Ammon's horn (tissue), 1 donor: ENCODE measurements at places on chromosomes 2 and 18.

- DNase-seq, result no peak
Measured at GRCh38 chr2:218859988-218860831, 605 bp downstream of the WNT6 start.

DNA sequence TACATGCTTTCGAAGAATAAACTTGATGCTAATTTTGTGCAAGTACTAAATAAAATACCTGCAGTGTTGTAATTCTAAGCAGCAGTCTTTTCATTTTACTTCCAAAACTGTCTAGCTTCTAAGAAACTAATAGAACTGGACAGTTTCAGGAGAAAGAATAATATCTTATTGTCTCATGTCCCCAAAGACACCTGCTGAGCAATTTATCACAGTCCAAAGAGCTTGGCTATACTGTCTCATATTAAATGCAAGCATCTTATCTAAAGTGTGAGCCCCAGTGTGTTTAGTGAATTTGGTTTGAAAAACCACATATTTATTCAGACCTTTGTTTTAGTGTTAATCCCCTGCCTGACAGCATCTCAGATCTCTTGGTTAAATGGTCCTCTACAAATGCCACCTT, 374.3 kb downstream of the TMX3 start:
- DNase-seq, result no peak

DNA sequence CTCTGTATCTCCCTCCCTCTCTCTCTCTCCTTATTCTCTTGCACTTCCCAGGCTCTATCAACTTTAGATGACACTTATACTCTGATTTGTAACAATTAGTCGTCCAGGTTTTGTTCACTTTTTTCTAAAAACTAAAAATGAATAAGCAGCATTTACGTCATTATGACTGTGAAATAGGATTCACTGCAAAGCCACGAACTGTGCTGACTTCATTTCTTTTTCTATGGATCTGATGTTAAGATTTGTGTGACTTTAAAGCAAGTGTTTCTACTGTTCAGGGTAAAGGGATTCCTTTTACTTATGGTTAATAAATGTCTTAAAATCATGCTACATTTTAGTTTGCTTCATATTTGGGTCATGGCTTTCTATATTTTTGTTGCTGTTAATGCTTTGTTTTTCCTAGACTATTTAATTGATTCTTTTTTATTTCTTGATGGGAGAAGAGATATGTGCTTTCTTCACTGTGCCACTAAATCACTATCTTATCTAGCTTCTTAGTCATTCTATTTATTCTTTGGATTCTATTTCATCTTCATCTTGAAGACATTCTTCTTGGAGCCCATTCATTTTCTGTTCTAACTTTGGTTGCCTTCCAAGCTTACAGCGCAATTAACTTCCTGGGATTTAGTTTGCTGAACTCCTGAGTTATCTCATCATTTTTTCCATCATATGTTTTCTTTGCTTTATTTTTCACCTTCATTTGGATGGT, 480.4 kb upstream of the TRIB2 start:
- DNase-seq, result no peak

- DNase-seq, result no peak
Measured at GRCh38 chr18:12312976-12313375, 4.9 kb downstream of the TUBB6 start.

DNA sequence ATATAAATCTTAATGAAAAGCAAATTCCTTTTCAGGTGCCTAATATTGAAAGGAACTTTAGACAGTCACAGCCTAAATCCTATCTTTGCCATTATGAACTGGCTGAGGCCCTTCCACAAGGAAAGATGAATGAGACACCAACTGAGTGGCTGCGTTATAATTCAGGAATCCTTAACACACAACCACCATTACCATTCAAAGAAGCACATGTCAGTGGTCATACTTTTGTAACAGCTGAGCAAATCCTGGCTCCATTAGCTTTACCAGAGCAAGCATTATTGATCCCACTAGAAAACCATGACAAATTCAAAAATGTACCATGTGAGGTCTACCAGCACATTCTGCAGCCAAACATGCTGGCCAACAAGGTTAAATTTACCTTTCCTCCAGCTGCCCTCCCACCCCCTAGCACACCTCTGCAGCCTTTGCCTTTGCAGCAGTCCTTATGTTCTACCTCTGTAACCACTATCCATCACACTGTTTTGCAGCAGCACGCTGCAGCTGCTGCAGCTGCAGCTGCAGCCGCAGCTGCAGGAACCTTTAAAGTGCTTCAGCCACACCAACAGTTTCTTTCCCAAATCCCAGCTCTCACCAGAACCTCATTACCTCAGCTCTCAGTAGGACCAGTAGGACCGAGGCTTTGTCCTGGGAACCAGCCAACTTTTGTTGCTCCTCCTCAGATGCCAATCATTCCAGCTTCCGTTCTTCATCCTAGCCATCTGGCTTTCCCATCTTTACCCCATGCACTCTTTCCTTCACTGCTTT, 340.1 kb downstream of the ZNF804A start:
- DNase-seq, result no peak

DNA sequence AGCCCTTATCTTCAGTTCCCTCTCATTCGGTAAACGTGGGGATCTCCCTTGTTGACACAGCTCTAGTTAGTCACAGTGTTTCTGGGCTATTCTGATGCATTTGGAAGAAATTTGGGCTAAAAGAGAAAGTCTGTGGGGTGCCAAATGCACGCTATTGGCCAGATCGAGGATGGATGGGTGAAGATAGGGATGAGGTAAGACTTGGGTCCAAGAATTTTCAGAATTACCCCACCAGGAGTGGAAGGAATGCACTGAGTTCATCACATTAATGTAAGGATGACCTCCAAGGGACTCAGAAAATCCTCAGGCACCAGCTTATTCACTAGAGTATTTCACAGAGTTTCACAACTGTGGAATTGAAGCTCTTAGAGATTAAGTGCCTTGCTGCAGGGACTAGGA, 49.3 kb downstream of the NRP2 start:
- no peak for DNase-seq
